ENCODE measurements at places on chromosomes 4 and X.

- no peak for DNase-seq
Measured at GRCh38 chrX:77935886-77936285, 25.4 kb downstream of the ATP7A start.

- no peak for DNase-seq
Measured at GRCh38 chr4:87235020-87235671, 14.7 kb upstream of the KLHL8 start.

- DNase-seq: no peak
Measured at GRCh38 chr4:40143926-40144508, 52.8 kb upstream of the RHOH start.

DNA sequence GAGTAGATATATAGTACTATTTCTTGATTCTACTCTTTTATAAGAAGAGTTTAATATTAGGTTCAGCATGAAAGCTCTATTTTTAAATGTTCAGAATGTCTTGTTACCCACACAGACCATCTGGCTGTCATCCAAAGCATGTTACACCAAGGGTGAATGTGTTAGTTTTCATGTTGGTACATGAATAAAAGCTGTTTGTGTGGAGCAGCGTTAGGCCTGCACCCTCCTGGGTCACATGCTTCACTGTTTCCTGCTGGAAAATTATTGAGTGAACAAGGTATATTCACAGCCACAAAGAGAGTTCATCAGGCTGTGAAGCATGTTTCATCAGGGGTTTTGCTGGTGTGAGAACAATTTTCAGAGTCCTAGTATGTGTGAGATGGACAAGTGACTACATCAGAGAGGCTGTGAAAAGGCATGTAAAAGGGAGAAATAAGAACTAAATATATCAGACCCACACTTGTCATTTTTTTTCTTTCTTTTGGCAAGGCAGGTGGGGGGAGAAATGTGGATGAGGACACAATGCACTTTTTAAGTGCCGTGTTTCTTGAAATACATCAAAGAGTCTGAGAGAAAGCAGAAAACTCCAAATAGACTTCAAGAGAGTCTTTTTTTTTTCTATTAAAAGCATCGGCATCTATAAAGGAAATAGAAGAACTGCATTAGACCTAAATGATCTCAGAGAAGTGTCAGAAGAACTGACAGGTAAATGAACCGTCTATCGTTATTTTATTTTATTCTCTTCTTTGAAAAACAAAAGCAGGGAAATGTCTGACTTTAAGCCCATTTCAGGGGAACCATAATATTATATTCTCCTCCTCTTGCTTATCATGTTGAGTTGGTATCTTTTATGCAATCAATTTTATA, 2429.7 kb downstream of the PCDH7 start:
- DNase-seq: no peak

- no peak for DNase-seq
Measured at GRCh38 chrX:9905721-9906120, 61.4 kb upstream of the CLDN34 start.

DNA sequence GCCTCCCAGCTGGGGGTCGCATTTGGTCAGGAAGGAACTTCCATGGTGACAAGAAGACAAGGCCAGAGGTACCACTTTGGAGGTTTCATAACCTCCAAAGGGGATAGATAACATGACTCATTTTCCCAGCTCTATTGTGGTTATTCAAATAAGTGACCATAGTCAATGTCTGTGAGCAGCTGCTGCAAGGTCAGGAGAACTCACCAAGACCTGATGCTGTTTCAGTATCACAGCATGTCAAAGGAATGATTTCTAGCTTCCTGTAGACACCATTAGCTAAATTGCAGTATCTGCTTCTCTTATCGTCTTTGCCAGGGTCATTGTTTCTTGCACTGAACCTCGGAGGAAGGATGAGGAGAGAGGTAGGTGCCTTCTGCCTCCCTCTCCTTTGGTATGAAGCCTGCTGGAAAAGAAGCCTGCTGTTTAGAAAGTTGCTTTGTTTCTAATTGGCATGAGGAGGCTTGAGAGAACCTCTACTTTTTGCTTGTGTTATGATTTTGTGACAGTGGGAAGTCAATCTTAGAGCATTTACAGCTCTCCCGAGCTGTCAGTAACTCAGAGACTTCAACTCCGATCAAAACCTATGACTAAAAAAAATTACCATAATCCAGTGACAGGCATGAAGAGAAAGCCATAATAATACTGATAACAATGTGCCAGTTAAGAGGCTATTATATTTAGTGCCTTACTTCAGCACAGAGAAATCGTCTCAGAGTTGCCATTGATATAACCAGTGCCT, 38.0 kb upstream of the GATB start:
- no peak for DNase-seq

GRCh38 chr4:67714248-67714583, 13.3 kb upstream of the UBA6 start:
- no peak for DNase-seq

DNA sequence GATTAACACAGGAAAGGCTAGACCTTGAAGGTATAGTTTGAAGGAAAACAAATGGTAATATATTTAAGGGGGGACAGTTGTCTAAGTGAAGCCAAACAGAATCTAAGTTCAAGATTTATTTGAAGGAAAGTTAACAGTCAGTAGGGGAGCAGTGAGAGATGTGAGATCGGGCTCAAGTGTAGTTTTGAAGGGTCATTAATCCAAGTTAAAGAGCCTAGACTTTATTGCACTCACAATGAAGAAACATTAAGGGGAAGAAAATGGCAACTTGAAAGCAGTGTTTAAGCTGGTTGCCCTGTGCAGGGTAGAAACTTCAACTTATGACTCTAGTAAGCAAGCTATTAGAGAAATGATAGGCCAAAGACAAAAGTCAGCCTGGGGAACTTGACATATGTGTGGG, 1952.2 kb downstream of the PCDH7 start:
- no peak for DNase-seq

- no peak for DNase-seq
Measured at GRCh38 chrX:132748909-132749308, 209.5 kb downstream of the HS6ST2 start.

DNA sequence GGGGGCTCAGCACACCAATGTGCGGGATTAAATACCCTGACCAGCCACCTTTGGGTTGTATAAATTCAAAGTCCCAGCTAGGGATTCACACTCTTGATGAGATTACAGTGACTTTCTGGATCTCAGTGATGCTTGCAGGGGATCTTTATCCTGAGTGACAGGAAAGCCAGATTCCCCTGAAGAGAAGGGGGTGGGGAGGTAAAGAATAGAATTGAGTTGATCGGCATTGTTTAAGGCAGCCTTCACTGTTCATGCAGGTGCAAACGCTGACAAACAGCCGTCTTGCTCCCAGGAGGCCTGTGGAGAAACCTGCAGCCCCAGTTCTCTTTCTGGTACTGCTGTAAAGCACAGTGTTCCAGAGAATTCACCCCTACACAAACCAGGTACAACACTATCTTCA, 19.0 kb downstream of the CXXC4 start:
- DNase-seq: no peak

DNA sequence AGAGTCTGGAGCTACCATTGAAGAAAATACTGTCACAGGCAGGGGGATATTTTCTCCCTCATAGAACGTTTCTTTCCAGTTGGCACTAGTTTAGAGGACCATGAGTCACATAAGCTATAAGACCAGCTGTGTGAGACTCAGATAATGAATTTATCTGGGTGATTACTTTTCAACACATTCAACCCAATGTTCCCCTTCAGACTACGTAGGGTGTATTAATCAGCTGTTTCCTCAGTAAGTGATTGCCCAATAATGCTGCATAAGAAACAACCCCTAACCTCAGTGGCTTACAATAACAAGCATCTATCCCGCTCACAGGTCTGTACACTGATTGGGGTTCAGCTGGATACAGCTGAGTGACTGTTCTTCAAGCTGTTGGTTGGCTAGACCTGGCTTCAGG, 38.1 kb downstream of the CBLL2 start:
- DNase-seq: no peak

GRCh38 chr4:103021120-103021519, 1.6 kb upstream of the SLC9B1 start:
- DNase-seq: no peak

GRCh38 chr4:170374770-170375169, 285.0 kb upstream of the AADAT start:
- DNase-seq: no peak

DNA sequence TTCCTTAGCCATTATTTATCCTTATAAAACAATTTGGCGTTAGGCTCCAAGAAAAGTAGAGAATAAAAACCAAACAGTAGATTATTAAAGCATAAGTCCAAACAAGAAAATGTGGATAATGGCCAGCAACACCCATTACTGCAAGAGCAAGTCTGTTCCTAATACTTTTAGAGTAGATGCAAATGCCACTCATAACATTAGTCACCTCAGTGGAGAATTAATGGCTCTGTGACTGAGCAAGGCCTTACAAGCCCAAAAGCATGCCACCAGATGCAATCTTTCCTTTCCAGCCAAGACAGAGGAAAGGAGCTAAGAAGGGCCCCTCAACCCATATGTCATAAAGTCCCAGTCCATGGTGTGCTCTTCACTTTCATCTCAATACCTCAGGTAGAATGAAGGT, 373.8 kb downstream of the OPHN1 start:
- no peak for DNase-seq

GRCh38 chrX:20320461-20321159, 53.9 kb upstream of the RPS6KA3 start:
- no peak for DNase-seq

- no peak for DNase-seq
Measured at GRCh38 chr4:87717276-87718031, 67.4 kb downstream of the DMP1 start.

GRCh38 chr4:11732155-11732554, 303.5 kb upstream of the HS3ST1 start:
- DNase-seq: no peak

GRCh38 chr4:13694256-13694655, 66.7 kb upstream of the BOD1L1 start:
- no peak for DNase-seq

- no peak for DNase-seq
Measured at GRCh38 chrX:49059681-49060085, 884 bp downstream of the CCDC120 start.

DNA sequence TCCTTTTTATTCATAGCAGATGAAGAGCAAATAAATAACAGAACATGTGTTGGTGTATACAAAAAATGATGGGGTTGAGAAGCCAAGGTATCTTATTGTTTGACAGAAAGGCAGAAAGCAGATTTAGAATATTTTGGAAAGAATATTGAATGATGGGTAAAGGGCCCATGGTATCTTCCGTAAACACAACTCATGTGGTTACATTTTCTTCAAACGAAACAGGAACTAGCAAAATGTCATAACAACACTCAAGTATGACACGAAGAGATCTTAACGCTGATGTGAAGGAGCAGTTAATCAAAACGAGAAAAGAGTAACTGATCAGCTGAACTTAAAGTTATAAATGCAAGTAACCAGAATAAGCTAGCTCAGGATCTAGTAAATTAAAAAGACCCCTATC, 195.7 kb upstream of the GK2 start:
- DNase-seq: no peak

- no peak for DNase-seq
Measured at GRCh38 chr4:183195534-183195933, 96.5 kb downstream of the WWC2 start.

DNA sequence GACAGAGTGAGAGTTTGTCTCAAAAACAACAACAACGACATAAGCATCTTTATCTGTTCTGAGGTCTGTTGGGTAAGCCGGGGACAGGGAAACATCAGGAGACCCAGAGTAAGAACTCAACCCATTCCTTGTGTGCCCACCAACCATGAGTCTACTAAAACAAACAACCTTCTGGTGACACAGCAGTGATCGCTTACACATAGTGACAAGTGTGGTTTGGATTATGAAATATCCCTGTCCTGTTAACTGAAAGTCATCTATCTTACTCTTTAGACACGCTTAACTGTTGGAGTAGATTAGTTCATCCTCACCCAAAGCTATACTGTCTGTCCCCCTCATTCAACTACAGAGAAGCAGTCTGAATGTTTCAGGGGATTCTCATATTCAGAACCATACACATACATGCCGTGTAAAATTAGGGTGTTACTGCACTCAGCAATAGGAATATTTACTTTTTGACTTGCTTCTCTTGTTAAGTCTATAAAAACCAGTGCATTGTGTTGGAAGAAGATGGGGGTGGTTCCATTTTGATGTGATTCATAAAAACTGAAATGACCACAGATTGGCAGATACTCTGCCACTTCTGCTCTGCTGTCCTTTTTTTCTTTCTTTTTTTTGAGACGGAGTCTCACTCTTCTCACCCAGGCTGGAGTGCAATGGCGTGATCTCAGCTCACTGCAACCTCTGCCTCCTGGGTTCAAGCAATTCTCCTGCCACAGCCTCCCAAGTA, 27.4 kb downstream of the PHKA2 start:
- DNase-seq: no peak

DNA sequence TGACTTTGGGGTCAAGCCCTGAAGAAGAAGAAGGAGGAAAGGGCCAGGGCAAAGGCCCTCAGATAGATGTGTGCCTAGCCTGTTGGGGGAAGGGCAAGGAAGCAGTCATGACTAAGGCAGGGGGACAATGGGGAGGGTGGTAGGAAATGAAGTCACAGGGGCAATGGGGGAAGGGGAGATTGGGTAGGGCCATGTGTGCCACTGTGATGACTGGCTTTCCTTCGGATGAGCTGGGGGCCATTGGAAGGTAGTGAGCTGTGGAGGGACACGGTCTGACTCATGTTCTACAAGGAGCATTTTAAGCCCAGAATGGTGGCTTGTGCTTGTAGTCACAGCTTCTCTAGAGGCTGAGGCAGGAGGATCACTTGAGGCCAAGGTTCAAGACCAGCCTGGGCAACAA, 642.0 kb downstream of the MID1IP1 start:
- no peak for DNase-seq

DNA sequence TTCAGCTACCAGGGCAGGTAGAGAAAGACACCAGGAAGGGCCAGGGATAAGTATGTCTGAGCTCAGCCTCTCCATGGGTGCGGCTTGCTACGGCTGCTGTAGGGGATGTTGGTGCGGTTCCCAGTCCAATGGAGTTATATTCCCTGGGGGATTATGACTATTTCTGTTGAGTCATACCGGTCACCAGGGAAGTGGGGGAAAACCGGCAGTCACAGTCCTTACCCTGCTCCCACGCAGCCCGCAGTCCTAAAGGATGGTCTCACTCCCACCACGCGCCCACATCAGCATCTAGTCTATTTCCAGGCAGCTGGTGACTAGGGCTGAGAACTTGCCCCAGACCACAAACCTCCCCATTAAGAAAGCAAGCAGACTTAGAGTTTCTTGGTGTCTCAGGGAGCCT, 191.6 kb downstream of the VEGFC start:
- no peak for DNase-seq

GRCh38 chr4:86831262-86832130, 17.7 kb downstream of the SLC10A6 start:
- no peak for DNase-seq

DNA sequence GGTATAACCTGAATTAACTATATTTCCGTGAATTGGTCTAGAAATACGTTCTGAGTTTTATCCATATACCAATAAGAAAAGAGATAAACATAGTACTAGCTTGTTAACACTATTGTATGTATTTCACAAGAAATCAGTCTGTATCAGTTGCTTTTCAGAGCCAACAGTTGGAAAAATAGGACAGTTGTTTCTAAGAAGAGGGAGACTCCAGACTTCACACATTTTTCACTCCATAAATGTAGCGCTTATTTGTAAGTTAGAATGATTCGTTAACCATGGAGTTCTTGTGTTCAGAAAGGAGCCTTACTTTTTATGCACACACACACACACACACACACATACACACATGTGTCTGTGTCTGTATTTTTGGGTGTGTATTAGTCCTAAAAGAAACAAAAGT, 376.7 kb upstream of the SMIM31 start:
- no peak for DNase-seq

GRCh38 chr4:14583331-14583730, 418.9 kb upstream of the CPEB2 start:
- no peak for DNase-seq

Data from DMS 273 treated with DMSO at 0.1 percent for 48 hours (cell line).